ENCODE measurements at places on chromosomes 12 and 14. TPM values are rescaled to one million over a fixed set of nuclear protein-coding genes. Genes with fewer than 3 reads are reported as not detected.

DNA sequence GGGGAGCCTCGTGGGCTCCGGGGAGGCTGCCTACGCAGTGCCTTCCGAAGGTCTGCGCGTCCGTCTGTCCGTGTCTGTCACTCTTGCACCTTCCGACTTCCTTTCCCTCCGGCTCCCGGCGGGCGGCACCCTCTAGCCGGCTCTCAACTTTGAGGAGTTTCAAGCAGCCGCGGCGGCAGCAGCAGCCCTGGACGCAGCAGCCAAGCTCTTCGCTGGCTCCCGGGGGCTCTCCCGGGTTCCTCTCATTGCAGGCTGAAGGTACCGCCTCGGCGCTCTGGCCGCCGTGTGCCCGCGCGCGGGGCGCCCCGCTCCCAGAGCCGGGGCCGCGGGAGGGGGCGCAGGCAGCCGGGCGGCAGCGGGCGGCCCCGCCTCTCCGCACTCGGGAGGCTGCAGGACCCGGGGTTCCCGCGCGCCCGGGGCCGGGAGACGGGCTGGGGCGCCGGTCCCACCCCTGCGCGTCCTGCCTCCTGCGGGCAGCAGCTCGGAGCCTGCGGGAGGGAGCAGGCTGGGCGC is at the start of the genes AMIGO2 and PCED1B:
Gene AMIGO2, minus strand, starts transcription at position 492 of the 513 bp plus-strand sequence. CDS start 957 bp downstream, outside the sequence.
Gene PCED1B, plus strand, starts transcription at position 154 of the 513 bp plus-strand sequence. CDS start 155,443 bp downstream, outside the sequence.
- peak; percentile 82 for DNase-seq

GRCh38 chr14:51855234-51855633 is 5.2 kb upstream of the GNG2 start:
- DNase-seq = no peak

DNA sequence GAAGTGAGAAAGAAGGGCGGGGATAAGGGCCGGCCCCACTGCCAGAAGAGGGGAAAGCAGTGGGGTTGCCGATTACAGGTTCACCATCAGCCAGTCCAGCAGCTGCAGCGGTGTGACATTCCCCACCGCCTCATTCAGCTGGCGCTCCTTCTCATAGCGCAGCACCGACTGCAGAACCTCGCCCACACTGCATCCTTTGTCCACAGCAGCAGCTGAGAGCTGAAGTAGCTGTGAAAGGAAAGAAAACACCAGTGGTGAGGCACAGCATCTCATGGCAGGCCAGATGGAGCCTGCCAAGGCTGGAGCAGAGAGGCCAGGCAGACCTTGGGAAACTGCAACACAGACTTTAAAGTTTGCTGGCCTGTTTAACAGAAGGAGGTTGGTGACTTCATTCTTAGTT is 33.2 kb downstream of the AKAP3 start:
- DNase-seq = no peak

DNA sequence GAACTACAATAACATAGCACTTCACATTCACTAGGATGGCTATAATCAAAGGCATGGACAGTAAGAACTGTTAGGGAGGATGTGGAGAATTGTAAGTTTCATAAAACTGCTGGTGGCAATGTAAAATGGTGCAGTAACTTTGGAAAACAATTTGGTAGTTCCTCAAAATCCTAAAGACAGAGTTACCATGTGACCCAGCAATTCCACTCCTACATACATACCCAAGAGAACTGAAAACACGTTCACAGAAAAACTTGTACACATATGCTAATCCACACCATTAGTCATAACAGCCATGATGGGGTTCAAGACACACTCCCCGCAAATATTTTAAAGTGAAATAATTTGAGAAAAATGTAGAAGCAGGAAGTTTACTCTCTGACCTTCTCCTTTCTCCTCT is 31.7 kb downstream of the GALC start:
- no peak for DNase-seq

FERMT2 gene
- total RNA-seq = 156 TPM

DNA sequence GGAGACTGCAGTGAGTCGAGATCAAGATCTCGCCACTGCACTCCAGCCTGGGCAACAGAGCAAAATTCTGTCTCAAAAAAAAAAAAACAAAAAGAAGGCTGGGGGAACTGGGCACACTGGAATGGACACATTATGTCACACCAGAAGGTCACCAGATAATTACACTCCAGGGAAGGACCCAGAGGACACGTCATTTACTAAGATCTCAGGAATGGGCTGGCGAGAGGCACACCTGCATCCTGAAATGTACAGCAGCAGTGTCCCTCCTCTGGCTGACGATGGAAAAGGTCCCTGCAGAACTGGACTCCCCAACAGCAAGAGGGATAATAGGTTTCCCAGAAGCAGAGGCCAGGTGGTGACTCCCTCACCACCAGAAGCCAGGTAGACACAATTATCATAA is 243.5 kb downstream of the BCL11B start:
- no peak for DNase-seq

DNA sequence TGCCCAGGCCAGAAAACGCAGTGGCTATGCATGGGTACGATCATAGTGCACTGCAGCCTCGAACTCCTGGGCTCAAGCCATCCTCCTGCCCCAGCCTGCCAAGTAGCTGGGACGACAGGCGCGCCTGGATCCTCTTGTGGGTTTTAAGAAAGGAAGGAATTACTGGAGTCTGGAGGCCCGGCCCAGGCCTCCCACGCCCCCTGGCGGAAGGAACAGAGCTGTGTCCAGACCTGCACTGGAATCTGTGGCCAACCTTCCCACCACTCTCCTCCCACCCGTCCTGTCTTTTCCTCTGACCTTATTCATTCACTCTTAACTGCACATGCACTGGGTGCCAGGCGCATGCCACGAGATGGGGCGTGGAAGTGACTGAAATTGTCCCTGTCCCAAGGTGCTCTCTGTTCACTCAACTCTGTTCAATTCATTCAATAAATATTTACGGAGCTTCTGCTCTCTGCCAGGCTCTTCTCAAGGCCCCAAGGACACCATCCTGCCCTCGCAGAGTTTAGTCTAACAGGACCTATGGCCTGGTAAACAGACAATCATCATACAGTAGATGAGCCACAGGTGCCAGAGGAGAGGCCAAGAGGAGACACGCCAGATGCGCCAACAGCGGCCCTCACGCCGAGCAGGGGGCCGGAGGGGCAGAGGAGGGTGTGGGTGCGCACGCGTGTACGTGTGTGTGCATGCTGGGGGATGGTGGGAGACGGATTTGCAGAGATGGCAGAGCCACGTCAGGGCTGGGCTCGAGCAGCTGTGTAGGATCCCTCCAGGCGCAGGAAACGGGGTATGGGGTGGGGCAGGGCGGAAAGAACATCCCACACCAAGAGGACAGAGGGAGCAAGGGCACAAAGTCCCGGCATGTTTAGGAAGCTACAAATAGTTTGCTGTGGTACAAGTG is 13.7 kb upstream of the TMEM106C start:
- peak; percentile 87 for DNase-seq

- no peak for DNase-seq
These were observed 4.3 kb upstream of the GPHB5 start for GRCh38 chr14:63322897-63323573.

AVPR1A gene
- 1.9 TPM for total RNA-seq

- DNase-seq = no peak
These were observed 274.1 kb downstream of the ADAMTS20 start for GRCh38 chr12:43277651-43278540.

DNA sequence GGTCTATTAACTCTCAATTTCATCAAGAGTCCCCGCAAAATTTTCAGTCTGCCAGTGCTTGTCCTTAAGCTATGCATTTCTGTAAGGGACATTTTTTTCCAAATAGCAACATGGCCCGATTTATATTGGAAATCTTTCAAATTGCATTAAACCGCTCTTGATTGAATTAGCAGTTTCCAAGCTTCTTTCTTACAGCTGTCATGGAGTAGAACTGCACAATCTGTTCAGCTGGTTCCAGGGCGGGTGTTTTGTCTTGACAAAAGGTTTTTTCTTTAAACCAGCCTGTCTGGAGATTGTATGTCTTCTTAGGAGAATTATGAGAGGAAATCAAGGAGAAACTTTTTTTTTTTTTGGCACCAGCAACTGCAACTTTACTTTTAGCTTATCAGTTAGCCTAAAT is 185.8 kb downstream of the ALG10B start:
- DNase-seq = no peak

IL31 gene
- total RNA-seq = not detected

TPH2 gene
- total RNA-seq = not detected

- peak; percentile 94 for DNase-seq
These were observed at the start of gene TMEM19 for GRCh38 chr12:71685914-71686657. Gene TMEM19 (plus strand): TSS chr12:71686082. CDS start chr12:71686681, 599 bp downstream.

GRCh38 chr14:103693515-103693914 is 21.7 kb downstream of the XRCC3 start:
- DNase-seq = no peak

- no peak for DNase-seq
These were observed 35.8 kb downstream of the ETV6 start for GRCh38 chr12:11685316-11685715.

- no peak for DNase-seq
These were observed 33.4 kb downstream of the KITLG start for GRCh38 chr12:88546853-88547252.

CLEC4D gene
- 0.21 TPM for total RNA-seq

DNA sequence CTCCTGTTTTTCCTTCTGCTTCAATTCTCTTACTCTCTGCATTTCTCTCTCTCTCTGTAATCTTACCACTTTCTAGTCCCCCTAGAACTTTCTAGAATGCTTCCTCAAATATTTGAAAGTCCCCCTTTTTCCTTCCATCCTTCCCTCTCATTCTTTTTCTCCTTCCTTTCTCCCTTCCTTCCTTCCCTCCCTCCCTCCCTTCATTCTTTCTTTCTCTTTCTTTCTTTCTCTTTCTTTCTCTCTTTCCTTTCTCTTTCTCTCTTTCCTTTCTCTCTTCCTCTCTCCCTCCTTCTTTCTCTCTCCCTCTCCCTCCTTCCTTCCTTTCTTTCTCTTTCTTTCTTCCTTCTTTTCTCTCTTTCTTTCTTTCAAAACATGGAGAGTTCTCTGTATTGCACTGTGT is 201.4 kb upstream of the IGF1 start:
- DNase-seq = no peak

GRCh38 chr12:115572440-115572839 is 705.1 kb downstream of the MED13L start:
- no peak for DNase-seq

RFX4 gene
- not detected for total RNA-seq

- peak; percentile 28 for DNase-seq
These were observed 94.0 kb downstream of the TBX5 start for GRCh38 chr12:114311974-114312373.

TAS2R9 gene
- not detected for total RNA-seq

DNA sequence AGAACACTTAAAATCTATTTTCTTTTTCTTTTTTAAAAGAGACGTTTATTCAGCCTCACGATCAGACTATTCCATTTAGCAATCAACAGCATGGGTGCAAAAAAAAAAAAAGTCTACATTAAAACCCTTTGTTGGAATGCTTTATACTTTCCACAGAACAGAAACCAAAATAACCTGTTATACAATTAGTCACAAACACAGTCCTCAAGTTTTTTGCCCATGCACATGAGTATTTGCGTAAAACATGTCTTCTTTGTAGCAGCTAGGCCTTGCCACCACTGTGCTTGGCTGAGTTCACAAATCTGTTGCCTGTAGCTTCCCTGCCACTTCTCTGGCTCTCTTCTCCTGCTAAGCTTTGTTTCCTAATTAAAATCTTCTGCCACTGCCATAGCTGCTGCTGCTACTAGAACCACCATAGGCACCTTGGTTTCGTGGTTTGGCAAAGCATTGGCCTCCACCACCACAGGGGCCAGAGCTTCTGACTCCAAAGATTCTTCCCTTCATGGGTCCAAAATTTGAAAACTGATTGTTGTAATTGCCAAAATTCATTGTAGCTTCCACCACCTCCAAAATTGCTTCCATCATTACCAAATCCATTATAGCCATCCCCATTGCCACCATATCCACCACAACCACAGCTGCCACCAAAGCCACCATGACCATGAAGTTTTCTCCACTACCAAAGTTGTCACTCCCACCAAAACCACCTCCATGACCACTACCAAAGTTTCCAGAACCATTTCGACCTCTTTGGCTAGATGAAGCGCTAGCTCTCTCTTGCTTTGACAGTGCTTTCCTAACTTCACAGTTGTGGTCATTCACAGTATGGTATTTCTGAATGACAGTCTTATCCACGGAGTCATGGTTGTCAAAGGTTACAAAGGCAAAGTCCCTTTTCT is 38.1 kb downstream of the KLRG1 start:
- no peak for DNase-seq

GRCh38 chr14:51979088-51979709 is 10.1 kb upstream of the RTRAF start:
- peak; percentile 82 for DNase-seq

RAPGEF3 gene
- total RNA-seq = 35.9 TPM

DNA sequence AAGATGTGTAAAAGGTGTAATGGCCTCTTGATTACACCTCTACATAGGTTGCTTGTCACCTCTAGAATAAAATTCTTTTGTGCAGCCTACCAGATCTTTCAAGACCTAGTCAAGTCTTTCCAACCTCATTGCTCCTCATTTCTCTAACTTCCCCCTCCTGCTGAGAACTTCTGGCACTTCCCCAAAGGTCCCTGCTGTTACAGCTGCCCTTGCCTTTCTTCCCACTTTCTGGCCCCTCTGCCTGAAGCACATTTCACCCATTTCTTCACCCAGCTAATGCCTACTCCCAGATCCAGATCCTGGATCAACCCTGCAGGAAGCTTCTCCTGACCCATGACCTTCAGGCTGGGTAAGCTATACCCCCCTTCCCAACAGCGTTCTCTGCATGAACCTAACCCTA is 1.5 kb downstream of the TSHR start:
- DNase-seq = no peak

GRCh38 chr12:110431957-110432587 is 18.1 kb downstream of the ARPC3 start:
- no peak for DNase-seq
